ENCODE measurements at places on chromosomes 11 and 22.

GRCh38 chr22:26890870-26891269 lies 233.5 kb downstream of the MIAT start:
- no peak for DNase-seq

DNA sequence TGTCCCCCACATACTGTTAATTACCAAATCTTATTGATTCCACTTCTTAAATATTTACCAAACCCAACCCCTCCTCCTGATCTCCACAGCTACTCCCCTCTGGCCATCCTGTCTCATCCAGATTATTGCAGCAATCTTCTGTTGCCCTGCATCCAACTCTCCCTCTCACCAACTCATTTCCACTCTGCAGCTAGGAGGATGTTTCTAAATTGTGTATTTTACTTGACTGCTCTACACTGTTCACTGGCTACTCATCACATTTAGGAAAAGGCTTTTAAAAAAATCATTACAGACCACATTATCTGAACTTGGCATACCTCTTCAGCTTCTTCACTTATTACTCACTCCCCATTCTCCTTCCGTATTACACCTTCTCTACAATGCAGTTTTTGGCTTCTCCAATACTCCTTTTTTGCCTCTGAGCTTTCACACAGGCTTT lies 117.9 kb downstream of the ATG16L2 start:
- no peak for DNase-seq

- no peak for DNase-seq
Observed at GRCh38 chr11:2507945-2508749, 63.3 kb downstream of the KCNQ1 start.

GRCh38 chr11:78295991-78296930 lies 107.5 kb downstream of the USP35 start:
- no peak for DNase-seq

DNA sequence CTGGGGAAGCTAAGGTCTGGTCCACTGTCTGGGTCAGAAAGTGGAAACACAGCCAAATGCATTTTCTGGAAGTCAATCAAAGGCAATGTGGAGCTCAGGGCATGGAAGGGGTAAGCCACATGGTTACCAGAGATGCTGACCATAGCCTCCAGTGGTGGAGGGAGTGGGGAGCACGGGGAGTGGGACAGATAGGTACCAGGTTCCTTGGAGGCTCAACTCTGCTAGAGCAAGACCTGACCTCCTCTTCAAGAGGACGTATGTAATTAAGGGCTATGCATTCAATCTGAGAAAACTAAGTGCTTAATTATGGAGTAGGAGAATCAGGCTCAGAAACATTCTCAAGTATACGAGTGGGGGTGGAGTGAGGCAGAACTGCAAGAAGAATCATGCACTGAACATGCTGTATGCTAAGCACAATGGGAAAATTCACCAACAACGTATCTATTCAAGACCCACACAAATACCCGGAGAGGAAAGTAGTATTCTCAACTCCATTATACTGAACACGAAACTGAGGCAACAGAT lies 65.2 kb upstream of the PHOX2A start:
- no peak for DNase-seq

GRCh38 chr11:95367726-95368125 lies 136.7 kb upstream of the SESN3 start:
- DNase-seq, result no peak
